ENCODE measurements at places on chromosomes 7 and 10. TPM values are rescaled to one million over a fixed set of nuclear protein-coding genes. Genes with fewer than 3 reads are reported as not detected.

DNA sequence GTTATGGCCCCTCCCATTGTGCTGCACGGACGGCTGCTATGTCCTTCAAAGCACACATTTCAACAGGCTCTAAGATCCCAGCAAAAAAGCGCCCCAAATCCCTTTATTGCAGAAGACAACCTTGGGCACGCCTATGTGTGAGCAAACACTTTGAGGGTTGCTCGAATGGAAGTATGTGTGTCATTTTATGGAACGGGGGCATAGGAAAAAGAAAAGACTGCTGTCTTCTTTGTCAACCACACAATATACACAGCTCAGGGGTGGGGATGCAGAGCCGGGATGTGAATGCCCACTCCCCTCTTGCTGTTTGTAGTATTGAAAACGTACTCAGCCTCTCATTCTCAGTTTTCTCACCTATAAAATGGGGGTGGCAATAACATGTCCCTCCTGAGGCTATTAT lies 32.0 kb downstream of the C10orf53 start:
- no peak for DNase-seq

- peak; percentile 87 for DNase-seq
Measured at GRCh38 chr7:5284304-5285281, 1.9 kb downstream of the SLC29A4 start.

GRCh38 chr10:52459097-52459496 lies 145.0 kb downstream of the DKK1 start:
- DNase-seq: no peak

- no peak for DNase-seq
Measured at GRCh38 chr10:108323274-108323798, 1158.8 kb upstream of the SORCS1 start.

GRCh38 chr10:48406658-48407057 lies 100.2 kb downstream of the MAPK8 start:
- no peak for DNase-seq

GRCh38 chr10:102661658-102662028 lies 17.4 kb downstream of the TRIM8 start:
- no peak for DNase-seq

- no peak for DNase-seq
Measured at GRCh38 chr7:80175744-80176143, 41.1 kb downstream of the GNAI1 start.

Gene GPR15LG
- total RNA-seq: not detected

Gene SLC26A3
- not detected for total RNA-seq

Gene DPCD
- 5.5 TPM for total RNA-seq

DNA sequence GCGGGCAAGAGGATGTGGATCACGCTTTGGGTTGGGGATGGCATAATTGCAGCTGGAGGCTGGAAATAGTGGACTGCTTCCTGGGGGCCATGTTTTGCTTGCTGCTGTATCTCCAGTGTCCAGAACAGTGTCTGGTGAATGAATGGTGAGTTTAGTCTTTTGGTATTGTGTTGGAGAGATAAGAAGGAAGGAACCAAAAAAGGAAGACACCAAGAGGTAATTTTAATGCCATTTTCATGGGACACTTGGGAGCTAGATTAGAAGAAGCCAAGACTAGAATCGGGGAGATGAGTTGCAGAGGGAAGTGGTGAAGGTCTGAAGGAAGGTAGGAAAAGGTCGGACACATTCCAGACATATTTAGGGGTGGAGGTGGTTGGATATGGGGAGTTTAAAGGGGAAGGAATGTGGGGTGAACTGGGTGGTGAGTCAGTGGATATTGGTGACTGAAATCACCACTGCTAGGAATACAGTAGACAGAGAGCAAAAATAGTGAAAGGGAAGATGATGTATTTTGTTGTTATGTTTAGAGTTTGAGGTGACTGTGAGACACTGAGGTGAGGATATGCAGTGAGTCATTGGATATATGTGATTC lies 76.7 kb downstream of the CCNY start:
- no peak for DNase-seq

Gene NRCAM
- total RNA-seq: 0.93 TPM

- no peak for DNase-seq
Measured at GRCh38 chr7:13034693-13035092, 347.3 kb downstream of the ARL4A start.

DNA sequence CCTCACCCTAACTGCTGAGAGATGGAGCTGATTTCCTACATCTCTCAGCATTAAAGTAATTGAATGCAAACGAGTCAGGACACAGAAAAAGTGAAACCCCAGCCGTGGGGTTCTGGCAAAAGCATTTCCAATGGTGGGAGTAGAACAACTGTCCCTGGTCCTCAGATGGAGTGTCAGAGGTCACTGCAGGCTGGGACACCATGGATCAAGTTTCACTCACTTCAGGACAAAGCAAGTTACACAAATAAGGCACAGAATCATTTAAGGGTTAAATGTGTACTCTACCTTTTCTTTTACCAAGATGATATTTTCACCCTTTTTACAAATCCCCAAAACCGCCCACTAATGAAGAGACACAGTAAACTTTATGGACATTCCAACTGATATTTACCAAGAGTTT lies 607.8 kb downstream of the PARD3 start:
- no peak for DNase-seq

Gene AQP1
- total RNA-seq: 680 TPM

DNA sequence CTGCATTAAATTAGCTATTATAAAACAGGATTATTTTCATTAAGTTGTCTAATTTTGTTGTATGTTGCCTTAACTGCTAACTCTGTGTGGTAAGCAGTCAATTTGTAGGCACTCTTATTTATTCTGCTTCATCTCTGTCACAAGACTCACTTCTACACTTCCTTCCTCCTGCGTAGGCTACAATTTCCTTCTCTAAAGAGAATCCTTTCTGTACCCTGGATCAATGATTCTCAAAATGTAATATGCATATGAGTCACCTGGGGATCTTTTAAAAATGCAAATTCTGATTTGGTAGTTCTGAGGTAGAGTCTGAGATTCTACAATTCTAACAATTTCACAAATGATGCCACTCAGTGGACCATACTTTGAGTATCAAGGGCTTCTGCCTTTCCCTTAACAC lies 4.4 kb upstream of the UBE2D1 start:
- no peak for DNase-seq

DNA sequence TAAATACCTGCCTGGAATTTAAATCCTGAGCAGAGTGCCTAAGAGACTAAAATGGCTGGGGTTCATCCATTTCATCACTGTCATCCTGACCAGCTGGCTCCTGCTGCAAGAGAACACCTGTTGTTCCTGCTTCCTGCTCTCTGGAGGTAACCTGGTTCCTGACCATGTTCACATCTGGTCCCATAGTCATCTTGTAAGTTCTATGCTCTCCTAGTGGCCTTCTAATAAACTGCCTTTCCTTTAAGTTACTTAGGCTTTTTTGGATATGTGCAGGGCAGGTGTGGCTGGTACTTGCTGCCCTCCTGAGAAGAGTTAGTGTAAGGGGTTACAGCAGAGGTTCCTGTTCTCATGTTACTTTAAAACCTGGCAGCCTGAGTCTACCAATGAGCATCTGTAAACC lies 80.0 kb downstream of the NRCAM start:
- no peak for DNase-seq

Gene PLEKHS1
- total RNA-seq: 0.29 TPM

DNA sequence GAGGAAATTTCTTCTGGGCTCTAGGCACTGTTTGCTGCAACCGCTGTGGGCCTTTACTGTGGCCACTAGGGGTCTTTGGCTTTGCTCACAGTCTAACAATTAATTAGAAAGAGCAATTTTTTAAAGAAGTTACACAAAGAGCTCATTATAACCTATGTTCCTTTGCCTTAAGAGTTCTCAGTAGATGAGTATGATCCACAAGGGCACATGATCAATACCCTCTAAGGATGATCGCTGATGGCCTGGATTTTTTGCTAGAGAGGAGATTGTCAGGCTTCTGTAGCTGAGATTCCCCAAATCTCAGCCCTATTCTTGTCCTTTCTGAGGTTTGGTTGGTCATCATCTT lies 80.8 kb upstream of the RHOBTB1 start:
- DNase-seq: no peak

DNA sequence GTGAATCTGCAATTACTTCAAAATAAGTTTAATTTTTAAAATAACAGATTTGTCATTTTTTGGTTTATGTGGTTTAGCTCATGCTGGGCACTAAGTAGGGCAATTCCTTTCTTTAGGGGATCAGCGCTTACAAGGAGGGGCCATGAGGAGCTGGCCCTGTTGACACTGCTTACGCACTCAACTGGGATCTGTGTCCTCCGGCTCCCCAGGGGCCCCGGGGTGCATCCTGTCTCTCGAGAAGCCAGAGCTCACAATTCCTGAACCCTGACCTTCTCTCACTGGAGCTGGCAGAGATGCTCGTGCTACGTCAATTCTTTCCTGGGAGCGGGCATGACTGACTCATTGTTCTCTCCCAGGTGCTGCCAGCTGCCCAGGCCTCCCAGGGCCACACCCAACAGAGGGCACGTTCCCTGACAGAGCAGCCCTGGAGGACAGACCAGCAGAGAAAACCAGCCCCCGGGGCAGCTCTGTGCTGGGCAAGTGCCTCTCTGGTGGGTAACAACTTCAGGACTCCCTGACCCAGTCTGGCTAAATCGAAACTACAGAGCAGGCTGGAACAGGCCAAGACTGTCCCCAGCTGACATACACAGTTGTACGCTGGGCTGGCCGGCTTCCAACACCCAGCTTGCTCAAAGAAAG lies 36.8 kb downstream of the CTBP2 start:
- DNase-seq: peak; percentile 89

Gene EBLN1
- not detected for total RNA-seq

GRCh38 chr10:30791197-30791611 lies 161.7 kb upstream of the LYZL2 start:
- no peak for DNase-seq

- no peak for DNase-seq
Measured at GRCh38 chr10:132104062-132104461, 38.3 kb downstream of the JAKMIP3 start.

DNA sequence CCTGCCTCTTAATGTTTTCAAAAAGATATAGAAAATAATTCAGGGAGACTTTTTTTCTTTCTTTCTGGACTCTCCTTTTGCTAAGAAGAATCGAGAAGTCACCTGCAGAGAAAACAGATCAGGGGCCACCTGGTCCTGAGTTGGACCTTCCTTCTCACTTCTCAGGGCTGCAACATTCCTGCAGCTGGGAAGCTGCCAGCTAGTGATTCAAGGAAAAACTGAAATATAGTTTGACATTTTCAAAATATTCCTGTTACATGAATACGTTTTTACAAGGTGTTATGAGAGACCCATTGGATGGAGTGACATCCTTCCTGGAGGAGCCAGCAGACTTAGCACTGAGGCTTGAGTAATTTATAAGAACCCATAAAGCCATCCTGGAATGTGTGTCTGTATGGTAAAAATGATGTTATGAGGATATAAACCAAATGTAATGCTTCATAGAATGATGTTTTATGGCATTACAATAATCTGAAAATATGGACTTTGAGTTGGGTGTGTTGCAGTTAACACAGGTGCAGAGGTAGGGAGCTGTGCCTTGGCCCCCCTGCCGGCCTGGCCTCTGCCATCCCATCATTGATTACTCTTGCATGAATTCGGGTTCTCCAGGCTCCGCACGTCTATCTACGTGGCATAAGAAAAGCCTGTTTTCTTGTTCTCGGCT lies 149.7 kb downstream of the PAXIP1 start:
- no peak for DNase-seq

Gene EMX2
- 1.5 TPM for total RNA-seq

Gene NODAL
- total RNA-seq: not detected

GRCh38 chr7:104967088-104967487 lies 46.9 kb upstream of the KMT2E start:
- DNase-seq: no peak

- no peak for DNase-seq
Measured at GRCh38 chr7:133512560-133512959, 259.7 kb downstream of the EXOC4 start.

DNA sequence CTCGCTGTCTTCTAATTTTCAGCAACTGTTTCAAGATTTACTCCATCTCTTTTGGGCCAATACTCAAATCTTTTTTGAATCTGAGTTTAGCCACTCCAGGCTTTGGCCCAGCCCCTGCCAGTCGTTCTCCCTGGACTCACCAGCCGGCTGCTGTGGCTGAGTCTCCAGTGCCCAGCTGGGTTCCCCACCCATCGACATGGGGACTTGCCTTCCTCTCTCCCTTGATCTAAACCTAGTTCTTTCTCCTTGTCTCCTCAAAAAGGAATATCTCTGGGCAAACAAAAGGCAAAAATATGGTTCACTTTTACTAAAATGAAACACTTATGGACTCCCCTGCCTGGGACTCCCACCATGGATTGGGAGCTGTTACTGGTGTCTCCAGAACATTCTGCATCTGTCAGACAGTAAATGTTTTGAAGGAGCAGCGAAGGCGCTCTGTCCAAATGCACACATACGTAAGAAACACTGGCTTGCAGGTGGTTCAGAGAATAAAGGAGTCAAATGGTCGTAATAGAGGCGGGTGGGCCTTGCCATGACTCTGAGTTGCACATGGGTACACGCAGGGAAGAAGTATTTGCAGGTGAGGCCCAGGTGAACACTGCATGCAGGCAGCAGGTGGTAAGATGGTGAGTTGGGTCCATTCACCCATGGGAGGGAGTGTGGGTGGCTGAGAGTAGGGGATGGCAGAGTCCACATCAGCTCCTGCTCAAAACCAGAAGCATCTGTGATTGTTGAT lies 35.5 kb upstream of the HABP2 start:
- no peak for DNase-seq

GRCh38 chr7:26592011-26592410 lies 272.4 kb downstream of the SKAP2 start:
- no peak for DNase-seq

- no peak for DNase-seq
Measured at GRCh38 chr10:84540022-84540616, 211.7 kb downstream of the CCSER2 start.

DNA sequence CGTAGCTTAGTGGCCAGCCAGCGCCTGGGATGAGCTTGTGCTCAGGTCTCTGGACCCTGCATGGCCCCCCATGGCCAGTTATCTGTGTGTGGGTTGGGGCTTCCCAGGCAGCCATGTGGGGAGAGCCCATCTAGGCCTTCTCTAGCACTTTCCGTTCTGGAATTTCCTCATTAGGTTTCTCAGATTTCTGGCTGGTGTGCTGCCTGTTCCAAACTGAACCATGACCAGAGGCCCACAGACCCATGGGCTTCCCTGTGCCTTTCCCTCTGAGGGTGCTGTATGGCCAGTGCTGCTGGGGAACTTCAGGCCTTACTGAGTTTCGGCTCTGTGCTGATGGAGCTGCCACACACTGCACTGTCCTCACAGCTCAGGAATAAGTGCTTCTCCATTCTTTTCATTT lies 50.2 kb downstream of the SHH start:
- DNase-seq: no peak

Measured in aorta (tissue), 5 donors.